Bronchial epithelial cell (primary cell): ENCODE measurements at places on chromosomes 16 and 17.

DNA sequence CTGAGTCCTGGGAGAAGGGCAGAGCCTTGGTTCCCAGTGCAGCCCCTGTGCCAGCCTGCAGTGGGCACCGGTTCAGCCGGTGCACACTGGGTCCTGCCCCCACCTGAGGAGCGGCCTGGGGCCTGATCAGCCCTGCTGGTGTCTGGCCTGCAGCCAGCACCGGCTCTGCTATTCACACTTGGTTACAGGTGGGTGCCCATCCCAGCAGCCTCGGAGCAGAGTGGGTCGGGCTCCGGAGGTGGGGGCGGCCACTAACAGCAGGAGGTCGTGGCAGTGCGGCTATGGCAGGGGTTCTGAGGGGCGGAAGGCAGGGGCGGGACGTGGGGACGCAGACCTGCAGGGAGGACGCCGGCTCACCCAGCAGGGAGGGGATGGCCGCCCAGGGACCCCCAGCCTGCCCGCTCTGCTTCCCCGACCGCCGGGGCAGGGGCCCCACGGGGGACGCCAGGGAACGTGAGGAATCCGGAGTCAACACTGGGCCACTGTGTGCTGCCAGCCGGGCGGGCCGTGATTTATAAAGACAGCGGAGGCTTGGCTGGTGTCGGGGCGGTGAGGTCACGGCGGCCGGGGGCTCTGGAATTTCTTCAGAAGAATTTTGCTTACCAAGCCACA is 20.3 kb downstream of the METRNL start:
- DNase-seq: no peak

DNA sequence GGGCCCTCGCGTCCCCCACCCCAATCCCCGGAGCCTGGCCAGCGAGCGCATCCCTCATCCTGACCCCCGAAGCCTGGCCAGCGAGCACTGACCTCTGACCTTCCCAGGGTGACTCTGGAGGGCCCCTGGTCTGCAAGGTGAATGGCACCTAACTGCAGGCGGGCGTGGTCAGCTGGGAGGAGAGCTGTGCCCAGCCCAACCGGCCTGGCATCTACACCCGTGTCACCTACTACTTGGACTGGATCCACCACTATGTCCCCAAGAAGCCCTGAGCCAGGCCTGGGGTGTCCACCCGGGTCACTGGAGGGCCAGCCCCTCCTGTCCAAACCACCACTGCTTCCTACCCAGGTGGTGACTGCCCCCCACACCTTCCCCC is 2.3 kb downstream of the TPSD1 start:
- no peak for DNase-seq

GRCh38 chr16:7324321-7324720 is 8.3 kb upstream of the RBFOX1 start:
- DNase-seq: no peak

- peak; percentile 76 for DNase-seq
These were observed at the start of gene SLFN13 for GRCh38 chr17:35448214-35448898. SLFN13 (minus strand) TSS chr17:35448766; CDS start chr17:35445680, 3,086 bp downstream.

DNA sequence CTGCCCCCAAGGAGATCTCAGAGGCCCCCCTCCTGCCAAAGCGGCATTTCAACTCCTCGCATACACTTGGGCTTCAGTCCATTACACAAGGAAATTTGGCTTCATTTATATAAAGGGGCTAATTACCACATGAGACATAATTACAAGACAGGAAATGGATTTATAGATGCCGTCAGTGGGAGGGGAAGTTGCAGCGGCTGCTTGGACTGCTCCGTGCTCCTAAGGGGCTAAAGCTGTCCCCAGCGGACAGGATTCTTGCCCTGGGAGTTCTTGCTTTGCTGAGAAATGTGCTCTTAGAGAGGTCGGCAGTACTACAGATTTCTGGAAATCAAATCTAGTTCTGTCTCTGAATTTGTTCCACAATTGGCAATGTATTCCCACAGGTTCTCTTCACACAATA is 57.2 kb upstream of the NLK start:
- DNase-seq: no peak

DNA sequence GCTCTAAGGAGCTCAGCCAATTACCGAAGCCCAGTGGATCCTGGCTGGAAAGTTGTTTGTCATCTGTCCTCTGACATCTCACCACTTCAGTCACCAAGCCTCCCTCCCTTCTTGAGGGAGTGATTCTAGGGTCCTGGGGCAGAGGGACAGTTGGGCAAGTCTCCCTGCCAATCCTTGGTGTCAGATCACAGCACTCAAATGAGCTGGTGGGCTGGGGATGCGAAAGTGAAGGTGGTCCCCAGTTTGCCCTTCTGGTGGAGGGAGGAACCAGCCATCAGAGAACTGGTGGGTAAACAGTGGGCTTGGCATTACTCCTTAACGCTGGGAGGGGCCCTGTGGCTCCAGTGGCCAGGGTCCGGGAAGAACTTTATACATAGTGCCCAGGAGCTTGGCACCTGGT is 4.4 kb upstream of the CALB2 start:
- no peak for DNase-seq

GRCh38 chr17:45088741-45089140 is 27.6 kb downstream of the NMT1 start:
- no peak for DNase-seq

GRCh38 chr17:34146440-34147043 is 108.5 kb upstream of the CCL2 start:
- DNase-seq: peak; percentile 31

GRCh38 chr16:6081320-6081976 is 983.9 kb upstream of the EEF2KMT start:
- peak; percentile 1 for DNase-seq

DNA sequence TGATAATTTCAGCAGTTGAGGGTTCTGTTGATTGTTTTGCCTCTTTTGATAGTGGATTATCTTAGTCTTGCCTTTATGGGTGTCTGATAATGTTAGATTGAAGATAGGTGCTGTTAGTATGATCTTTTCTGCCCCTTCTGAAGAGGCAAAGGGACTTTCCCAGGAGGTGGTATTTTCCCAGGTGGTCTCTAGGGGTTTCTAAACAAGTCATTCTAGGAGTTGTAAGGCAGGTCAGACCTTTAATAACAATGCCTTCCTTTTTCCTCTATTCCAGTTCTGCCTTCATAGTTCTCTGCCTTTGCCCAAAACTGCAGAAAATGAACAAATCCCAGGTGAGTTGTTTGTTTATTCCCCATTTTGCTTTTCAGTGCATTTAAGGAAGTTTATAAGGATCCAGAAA is 4.3 kb downstream of the ZFP1 start:
- no peak for DNase-seq

DNA sequence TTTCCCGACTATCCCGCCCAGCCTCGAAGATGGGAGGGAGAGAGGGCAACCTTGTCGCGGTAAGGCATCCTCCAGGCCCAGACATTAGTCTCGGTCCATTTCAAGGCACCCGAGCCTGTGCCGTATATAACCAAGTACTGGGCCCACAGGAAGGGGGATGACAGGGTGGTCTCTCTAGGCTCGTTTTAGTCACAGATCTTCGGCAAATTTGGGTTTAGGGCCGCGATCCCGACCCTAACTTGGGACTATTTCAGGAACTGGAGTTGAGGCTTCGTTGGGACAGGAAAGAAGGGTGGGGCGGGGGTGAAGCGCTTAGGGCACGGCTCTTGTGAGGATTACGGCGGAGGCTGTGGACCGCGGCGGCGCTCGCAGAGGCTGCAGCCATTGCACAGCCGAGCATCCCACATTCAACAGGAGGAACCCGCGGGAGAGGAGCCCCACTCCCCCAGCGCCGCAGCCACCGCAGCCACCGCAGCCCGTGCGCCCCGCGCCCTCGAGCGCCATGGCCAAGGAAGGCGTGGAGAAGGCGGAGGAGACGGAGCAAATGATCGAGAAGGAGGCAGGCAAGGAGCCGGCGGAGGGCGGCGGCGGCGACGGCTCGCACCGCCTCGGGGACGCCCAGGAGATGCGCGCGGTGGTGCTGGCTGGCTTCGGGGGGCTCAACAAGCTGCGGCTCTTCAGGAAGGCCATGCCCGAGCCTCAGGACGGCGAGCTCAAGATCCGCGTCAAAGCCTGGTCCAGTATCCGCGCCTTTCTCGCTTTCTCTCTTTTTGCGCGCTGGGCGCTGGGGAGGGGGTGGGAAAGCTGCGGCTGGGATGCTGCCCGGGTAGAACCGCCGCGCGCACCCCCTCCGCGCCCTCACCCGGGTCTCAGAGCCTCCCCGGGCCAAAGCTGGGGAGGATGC is at the start of gene VAT1L:
Gene VAT1L (plus strand): TSS at position 384 of the 904 bp plus-strand sequence. CDS start 119 bp downstream, at position 503.
- DNase-seq: peak; percentile 5

DNA sequence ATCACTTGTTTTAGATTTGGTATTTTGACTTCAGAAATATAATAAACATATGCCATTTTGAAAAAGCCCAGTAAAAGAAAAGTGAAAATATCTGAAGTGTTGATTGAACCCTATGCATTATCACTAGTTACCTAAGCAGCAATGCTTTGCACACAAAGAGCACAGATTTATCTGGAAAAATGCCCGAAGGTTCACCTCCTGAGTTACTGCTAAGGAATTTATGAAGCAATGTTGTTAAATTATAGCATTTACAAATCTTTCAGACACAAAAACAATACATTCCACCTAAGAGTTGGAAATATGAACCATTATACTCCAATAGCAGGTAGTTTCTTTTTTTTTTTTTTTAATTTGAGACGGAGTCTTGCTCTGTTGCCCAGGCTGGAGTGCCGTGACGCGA is 38.9 kb upstream of the GHDC start:
- peak; percentile 58 for DNase-seq

- no peak for DNase-seq
These were observed 580.1 kb downstream of the WWOX start for GRCh38 chr16:78679546-78679945.
